ENCODE measurements at places on chromosomes 3 and 15. TPM values are rescaled to one million over a fixed set of nuclear protein-coding genes. Genes with fewer than 3 reads are reported as not detected.

ASB14 gene
- not detected for total RNA-seq

GASK1A gene
- total RNA-seq: 37.3 TPM

SLCO2A1 gene
- 115 TPM for total RNA-seq

GPR160 gene
- 2.2 TPM for total RNA-seq

ROPN1 gene
- not detected for total RNA-seq

STRIT1 gene
- total RNA-seq: not detected

NCKIPSD gene
- 59.6 TPM for total RNA-seq

MAGI1 gene
- total RNA-seq: 48.2 TPM

RTP1 gene
- total RNA-seq: 0.27 TPM

MRPL47 gene
- 22.1 TPM for total RNA-seq

HCN4 gene
- total RNA-seq: not detected

GCNT3 gene
- 0.92 TPM for total RNA-seq

SLC27A2 gene
- total RNA-seq: not detected

PGBD4 gene
- 1.2 TPM for total RNA-seq

THSD4 gene
- 150 TPM for total RNA-seq

RAB6B gene
- 4.0 TPM for total RNA-seq

TTLL13 gene
- not detected for total RNA-seq

PCLAF gene
- total RNA-seq: not detected

ADAM10 gene
- 41.2 TPM for total RNA-seq

PFKFB4 gene
- 8.5 TPM for total RNA-seq

EOMES gene
- total RNA-seq: 4.6 TPM

TEX55 gene
- not detected for total RNA-seq

SLC28A2 gene
- not detected for total RNA-seq

FEZF2 gene
- total RNA-seq: not detected

LCMT2 gene
- 7.7 TPM for total RNA-seq

PLA2G4B gene
- 4.0 TPM for total RNA-seq

TGM5 gene
- not detected for total RNA-seq

MAP2K5 gene
- total RNA-seq: 7.4 TPM

CLSTN2 gene
- 15.7 TPM for total RNA-seq

HCLS1 gene
- total RNA-seq: 94.5 TPM

SMCO1 gene
- total RNA-seq: not detected

MTHFS gene
- 30.6 TPM for total RNA-seq

MYO1E gene
- total RNA-seq: 56.2 TPM

STRA6 gene
- 0.28 TPM for total RNA-seq

ILDR1 gene
- not detected for total RNA-seq

GP9 gene
- not detected for total RNA-seq

HYAL1 gene
- 5.8 TPM for total RNA-seq

SYNPR gene
- total RNA-seq: not detected

DNAH12 gene
- 0.14 TPM for total RNA-seq

EPHB1 gene
- 0.71 TPM for total RNA-seq

RYR3 gene
- total RNA-seq: 9.9 TPM

NOX5 gene
- 0.92 TPM for total RNA-seq

FBXW12 gene
- total RNA-seq: not detected

RTP3 gene
- total RNA-seq: not detected

GUCA1C gene
- not detected for total RNA-seq

All from thoracic aorta (tissue), 2 donors.